ENCODE measurements at places on chromosomes 7 and 10.

DNA sequence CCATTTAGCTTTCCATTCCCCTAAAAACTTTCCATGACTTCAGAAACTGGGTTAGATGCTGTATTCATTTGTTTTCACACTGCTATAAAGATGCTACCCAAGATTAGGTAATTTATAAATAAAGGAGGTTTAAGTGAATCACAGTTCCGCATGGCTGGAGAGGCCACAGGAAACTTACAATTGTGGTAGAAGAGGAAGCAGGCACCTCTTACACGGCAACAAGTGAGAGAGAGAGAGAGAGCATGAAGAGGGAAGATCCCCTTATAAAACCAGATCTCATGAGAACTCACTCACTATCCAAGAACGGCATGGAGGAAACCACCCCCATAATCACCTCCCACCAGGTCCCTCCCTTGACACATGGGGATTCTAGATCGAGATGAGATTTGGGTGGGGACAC lies 336.8 kb downstream of the TFEC start:
- no peak for DNase-seq

DNA sequence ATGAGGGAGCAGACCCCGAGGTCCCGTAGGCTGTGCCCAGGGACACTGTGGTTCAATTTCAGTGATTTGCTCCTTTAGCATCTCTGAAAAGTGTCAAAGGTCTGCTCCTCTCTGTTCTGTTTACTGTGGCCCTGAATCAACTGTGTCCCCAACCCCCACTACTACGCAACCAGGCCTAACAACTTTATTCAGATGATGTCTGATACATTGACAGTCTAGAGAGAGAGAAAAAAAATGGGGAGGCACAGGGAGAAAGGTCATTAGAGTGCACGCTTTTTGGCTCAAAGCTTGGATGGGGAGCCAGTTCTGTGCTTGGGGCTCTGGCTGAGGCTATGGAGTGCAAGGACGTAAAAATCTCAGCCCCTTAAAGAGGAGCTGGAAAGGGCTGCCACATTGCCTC lies 77.9 kb downstream of the FAM107B start:
- DNase-seq: no peak

GRCh38 chr7:2904202-2904601 lies 60.1 kb upstream of the GNA12 start:
- DNase-seq: no peak

- DNase-seq: no peak
Measured at GRCh38 chr7:140609646-140610045, 31.0 kb downstream of the DENND2A start.

DNA sequence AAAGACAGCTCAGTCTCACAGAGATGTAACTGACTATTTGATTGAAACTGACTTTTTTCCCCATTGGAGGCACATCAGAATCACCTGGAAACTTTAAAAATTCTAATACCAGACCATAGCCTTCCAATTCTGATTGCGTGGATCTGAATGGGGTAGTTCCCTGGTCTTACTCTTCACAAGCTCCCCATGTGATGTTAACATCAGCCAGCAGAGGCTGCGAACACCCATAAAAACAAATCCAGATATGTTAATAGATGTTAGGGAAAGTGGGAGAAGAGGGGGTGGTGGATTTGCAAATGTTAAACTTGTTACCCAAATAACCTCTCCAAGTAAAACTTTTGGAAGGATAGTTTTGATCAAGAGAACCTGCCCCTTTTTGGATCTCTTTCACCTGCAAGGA lies 1133.4 kb downstream of the CNTNAP2 start:
- DNase-seq: no peak

- DNase-seq: no peak
Measured at GRCh38 chr10:82288461-82288881, 413.5 kb downstream of the NRG3 start.

GRCh38 chr10:12634621-12634931 lies 285.2 kb downstream of the CAMK1D start:
- DNase-seq: no peak

GRCh38 chr10:126833542-126833941 lies 71.7 kb upstream of the DOCK1 start:
- DNase-seq: no peak

DNA sequence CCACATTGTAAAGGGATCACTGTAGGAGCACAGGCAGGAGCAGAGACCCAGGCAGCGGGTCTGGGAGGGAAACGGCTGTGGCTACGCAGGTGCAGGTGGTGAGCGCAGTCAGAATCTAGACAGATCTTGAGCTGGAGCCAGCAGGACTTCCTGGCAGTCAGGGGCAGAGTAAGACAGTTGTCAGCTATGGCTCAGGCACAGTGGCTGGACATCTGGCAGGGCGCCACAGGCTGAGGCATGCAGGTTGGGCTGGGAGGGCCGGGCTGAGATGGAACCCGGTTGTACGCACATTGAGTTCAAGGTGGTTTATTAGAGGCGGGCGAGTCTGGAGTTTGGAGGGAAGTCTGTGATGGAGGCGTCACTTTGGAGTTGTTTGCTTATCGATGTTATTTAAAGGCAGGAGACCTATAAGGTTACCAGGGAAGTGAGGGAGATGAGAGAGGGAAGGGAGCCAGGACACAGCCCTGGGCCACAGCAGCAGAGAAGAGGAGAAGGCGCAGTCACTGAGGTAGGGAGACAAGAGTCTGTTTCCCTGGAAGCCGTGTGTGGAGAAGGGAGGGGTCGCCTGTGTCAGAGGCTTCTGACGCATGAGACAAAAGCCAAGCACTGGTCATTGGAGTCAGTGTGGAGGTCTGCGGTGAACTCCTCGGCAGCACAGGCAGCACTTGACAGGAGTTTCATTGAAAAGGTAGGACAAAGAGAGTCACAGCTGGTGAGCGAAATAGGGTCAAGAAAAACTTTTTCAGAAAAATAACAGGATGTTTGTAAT lies 73.8 kb downstream of the LANCL2 start:
- DNase-seq: no peak

DNA sequence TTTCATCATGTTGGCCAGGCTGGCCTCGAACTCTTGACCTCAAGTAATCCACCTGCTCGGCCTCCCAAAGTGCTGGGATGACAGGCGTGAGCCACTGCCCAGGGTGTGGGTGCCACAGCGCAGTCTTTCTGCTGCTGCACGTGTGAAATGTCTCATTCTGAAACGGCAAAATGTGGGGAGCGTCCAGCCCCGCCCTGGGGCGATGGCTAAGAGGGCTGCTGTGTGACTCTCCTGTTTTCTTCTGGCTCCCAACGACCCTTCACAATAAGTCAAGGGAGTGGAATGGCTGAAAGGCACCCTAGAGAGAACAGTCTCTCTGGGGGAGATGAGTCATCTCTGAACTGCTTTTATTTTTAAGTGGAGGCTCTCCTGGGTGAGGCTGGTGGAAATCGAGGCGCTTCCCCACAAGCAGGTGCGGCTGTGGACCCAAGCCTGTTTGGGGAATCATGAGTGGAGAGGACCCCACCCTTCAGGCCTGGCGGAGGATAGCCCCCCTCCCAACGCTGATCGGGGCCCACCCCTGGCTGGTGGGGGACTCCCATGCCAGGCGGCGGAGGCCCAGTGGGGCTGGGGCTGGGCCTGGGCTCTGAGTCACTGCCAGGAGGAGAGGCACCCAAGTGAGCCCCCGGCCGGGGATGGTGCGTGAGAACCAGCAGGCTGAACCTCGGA lies 18.0 kb downstream of the ADAP1 start:
- no peak for DNase-seq

- no peak for DNase-seq
Measured at GRCh38 chr7:112180223-112180622, 26.0 kb downstream of the DOCK4 start.

- DNase-seq: no peak
Measured at GRCh38 chr10:33244354-33244967, 90.0 kb downstream of the NRP1 start.

- DNase-seq: no peak
Measured at GRCh38 chr7:12320987-12321647, 82.5 kb downstream of the VWDE start.

DNA sequence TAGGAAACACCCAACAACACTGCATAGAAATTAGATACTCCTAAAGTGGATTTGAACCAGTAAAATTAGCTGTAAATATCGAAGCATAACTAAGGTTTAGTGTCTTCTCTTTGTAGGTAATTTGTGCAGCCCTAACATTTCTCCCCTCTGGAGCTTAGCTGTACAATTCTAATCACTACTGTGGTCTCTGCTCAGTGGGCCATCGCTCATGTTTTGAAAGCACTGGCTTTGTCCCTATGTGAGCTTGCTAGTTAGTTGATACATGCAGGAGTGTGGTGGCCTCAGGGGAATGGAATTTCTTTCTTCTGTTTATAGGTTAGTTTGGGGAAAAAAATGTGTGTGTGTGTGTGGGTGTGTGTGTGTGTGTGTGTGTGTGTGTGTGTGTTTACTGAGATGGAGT lies 373.1 kb downstream of the DPP6 start:
- DNase-seq: no peak

DNA sequence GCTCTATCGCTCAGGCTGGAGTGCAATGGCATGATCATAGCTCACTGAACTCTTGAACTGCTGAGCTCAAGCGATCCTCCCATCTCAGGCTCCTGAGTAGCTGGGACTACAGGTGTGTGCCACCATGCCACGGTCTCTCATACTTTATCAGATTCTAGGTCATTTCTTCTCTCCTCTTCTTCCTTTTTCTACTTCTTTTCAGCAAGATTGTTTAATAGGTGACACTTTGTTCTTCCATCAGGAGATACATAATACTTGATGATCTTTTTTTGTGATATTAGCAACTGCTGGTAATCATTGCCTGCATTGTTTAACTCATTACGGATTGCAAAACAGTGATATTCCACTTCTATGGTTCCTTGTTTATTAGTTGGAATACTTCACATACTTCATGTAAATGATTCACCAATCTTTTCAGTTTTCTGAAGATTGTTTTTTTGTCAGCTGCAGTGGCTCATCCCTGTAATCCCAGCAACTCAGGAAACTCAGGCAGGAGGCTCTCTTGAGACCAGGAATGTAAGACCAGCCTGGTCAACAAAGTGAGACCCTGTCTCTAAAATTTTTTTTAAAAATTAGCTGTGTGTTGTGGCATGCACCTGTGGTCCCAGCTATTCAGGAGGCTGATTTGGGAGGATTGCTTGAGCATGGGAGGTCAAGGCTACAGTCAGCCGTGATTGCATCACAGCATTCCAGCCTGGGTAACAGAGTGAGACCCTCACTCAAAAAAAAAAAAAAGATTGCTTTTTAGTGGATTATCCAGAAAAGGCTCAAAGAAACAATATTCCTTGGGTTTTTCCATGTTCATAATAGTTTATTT lies 36.2 kb upstream of the CHST3 start:
- DNase-seq: no peak

DNA sequence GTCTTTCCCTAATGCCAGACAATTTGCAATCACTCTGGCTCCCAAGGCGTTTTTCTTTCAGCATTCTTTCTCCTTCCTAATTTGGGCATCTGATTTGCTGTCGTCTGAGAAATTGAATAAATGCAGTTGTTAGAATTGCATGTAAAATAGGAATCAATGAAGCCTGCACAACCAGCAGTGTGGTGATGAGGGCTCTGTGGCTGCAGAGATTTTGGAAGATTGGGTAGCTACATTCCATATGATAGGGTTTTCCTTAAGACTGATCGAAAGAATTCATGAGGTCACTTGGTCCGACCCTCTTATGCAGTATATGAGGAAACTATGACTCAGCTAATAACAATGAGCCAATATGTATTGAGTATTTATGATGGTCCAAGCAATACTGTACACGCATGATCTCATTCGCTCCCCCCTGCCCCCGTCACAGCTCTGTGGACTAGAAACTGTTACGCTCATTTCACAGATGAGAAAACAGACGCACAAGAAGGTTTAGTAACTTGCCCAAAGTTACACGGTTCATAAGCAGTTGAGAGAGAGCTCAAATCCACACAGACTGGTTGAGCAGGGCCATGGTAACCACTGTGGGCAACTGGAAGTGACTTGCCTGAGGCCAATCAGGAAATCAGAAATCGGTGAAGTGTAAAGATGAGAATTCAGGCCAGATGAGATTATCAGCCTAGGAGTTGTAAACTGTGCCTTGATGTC lies 527.2 kb downstream of the GATA3 start:
- no peak for DNase-seq

Data from caudate nucleus (tissue), 63 donors.